ENCODE measurements at places on chromosomes 2 and 18.

DNA sequence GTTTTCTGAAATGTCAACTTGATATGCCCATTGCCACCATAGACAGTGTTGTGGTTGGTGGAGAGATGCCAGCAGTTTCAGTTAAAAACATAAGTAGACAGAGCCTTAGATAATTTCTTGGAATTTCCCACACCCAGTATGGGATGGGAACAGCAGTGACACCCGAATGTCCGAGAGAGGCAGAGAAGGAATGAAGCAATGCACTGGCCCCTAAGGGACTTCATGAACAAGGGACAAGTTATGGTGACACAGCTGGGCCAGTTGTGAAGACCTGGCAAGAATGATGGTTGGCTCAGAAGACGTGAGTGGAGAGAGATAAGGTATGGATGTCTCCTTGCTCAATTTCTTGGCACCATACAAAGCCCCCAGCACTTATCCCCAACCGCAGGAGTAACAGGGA, 165.2 kb upstream of the APCDD1 start:
- DNase-seq: no peak

DNA sequence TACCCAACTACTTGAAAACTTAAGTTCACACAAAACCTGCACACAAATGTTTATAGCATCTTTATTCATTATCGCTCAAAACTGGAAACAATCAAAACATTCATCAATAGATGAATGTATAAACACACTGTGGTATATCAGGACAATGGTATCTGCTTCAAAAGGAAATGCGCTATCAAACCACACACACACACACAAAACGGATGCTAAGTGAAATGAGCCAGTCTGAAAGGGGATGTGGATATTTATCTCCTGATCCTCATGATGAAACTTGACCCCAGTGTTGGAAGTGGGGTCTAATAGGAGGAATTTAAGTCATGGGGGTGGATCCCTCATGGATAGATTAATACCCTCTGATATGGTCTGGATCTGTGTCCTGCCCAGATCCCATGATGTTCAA, 22.0 kb downstream of the PDCL3 start:
- DNase-seq: no peak

- no peak for DNase-seq
Observed at GRCh38 chr2:233800208-233800607, 22.1 kb downstream of the MROH2A start.

DNA sequence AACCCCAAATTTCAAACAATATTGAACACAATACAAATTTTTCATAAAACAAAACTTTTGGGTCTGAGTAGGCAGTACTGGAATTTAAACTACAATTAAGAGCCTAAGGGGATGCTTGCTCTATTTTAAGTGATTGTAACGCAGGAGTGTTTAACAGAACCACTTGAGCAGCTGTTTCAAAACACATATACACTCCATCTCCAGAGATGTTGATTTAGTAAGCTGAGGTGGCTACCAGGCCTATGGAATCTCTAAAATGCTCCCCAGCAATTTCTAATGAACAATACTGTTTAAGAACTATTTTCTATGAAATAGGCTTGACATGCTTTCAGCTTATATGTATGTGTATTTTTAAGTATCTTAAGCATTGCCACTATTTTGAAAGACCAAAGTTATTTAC, 58.5 kb downstream of the SP3 start:
- DNase-seq: no peak

DNA sequence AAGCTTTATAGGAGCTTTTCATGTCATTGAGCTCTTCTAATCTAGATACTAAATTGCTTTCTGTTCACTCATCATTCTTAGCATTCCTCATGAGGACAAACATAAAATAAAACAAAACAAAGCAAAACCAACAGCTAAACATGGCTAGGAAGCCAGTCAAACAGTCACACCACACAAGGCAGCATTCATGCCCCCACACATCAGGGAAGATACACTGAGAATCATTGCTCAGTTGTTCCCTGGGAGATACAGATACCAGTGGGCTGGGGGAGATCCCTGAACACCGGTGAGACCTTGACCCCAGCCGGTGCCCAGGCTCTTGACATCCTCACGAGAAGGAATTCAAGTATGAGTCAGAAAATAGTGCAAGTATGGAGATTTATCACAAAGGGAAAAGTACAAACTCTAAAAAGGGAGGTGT, 177.9 kb upstream of the ARL4C start:
- DNase-seq: no peak

GRCh38 chr2:69390471-69390870, 3.4 kb upstream of the GFPT1 start:
- DNase-seq: no peak

DNA sequence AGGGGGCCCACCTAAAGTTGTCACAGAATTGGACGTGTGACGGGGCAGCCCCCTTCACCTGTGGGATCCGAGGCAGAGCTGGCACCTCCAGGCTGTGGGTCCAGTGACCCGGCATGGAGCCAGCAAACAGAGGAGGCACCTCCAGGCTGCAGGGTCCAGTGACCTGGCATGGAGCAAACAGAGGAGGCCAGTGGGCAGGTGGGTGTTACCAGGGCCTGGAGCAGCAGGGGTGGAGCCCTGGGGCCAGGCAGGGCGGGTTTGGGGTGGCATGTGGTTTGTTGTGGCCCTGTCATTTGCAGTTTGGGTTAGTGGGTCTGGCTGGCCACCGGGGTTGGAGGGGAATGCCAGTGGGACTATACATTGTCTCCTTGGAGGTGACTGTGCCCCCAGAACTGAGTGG, 68.2 kb downstream of the HPCAL1 start:
- DNase-seq: no peak

GRCh38 chr2:144606466-144607095, 86.7 kb upstream of the ZEB2 start:
- no peak for DNase-seq

DNA sequence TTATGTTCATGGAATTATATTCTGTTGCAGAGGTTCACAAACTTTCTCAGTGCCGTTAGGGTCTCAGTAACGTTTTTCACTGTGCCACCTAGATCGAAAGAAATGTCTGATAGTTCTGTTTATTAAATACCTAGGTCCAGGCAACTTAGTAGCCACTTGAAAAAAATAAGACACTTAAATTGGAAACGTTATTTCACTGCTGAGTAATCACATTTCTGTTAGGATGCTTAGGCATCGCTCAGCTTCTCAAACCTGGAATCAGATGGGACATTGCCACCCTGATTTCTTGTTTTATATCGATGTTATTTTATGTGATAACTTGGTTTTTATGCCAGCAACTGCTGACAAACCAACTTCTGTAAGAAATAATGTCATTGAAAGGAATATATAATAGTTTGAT, 36.0 kb downstream of the ACTR3 start:
- DNase-seq: no peak

DNA sequence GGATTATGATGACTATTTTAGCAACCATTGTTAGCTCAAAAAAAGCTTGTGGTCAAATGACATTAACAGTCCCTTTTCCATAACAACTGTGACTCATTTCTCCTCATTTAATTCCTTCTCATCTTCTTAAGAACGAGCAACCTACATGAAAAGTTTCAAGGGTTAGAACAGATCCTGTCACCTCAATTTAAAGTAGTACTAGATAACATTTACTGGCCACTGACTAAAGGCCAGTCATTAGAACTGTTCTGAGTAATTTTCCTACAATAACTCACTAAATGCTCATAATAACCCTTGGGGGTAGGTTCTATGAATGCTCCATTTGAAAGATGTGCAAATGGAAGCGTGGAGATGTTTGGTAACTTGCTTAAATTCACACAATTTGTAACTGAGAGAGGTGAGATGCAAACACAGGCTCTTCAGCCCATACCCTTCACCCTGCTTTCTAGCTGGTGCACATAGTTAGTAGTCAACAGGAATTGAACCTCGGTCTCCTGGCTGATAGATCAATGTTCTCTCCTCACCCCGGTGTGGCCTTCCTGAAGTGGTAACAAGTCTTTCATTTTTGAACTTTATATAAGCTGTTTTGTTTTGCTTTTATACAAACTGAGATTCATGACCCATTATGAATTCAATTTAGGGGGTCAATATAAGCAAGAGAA, 212.5 kb downstream of the SETBP1 start:
- DNase-seq: no peak

GRCh38 chr18:44198612-44199284, 481.9 kb upstream of the SETBP1 start:
- DNase-seq: no peak

GRCh38 chr18:28789502-28789901, 612.6 kb upstream of the CDH2 start:
- no peak for DNase-seq

- no peak for DNase-seq
Observed at GRCh38 chr2:11096591-11096990, 58.7 kb upstream of the SLC66A3 start.

GRCh38 chr2:111716905-111717775, 166.9 kb downstream of the ANAPC1 start:
- DNase-seq: no peak

GRCh38 chr2:33491441-33492084, 15.1 kb downstream of the RASGRP3 start:
- no peak for DNase-seq

- no peak for DNase-seq
Observed at GRCh38 chr2:1625281-1626001, 118.9 kb downstream of the PXDN start.

DNA sequence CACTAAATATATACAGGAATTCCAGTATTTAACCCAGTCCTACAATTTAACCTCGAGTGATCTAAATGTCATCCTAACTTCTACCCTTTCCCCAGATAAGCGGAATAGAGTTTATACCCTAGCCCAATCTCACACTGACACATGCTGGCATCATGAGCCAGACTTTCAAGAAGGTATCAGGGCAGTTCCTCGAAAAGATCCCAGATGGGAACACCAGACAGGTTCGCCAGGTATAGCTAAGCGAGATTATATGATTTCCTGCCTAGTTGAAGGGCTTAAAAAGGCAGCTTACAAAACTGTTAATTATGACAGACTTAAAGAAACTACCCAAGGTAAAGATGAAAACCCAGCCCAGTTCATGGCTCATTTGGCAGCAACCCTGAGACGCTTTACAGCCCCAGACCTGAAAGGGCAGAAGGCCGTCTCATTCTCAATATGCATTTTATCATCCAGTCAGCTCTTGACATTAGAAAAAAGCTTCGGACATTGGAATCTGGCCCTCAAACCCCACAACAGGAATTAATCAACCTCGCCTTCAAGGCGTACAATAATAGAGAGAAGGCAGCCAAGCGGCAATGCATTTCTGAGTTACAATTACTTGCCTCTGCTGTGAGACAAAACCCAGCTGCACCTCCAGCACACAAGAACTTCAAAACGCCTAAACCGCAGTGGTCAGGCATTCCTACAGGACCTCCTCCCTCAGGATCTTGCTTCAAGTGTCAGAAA, 668.2 kb upstream of the PKDCC start:
- no peak for DNase-seq

DNA sequence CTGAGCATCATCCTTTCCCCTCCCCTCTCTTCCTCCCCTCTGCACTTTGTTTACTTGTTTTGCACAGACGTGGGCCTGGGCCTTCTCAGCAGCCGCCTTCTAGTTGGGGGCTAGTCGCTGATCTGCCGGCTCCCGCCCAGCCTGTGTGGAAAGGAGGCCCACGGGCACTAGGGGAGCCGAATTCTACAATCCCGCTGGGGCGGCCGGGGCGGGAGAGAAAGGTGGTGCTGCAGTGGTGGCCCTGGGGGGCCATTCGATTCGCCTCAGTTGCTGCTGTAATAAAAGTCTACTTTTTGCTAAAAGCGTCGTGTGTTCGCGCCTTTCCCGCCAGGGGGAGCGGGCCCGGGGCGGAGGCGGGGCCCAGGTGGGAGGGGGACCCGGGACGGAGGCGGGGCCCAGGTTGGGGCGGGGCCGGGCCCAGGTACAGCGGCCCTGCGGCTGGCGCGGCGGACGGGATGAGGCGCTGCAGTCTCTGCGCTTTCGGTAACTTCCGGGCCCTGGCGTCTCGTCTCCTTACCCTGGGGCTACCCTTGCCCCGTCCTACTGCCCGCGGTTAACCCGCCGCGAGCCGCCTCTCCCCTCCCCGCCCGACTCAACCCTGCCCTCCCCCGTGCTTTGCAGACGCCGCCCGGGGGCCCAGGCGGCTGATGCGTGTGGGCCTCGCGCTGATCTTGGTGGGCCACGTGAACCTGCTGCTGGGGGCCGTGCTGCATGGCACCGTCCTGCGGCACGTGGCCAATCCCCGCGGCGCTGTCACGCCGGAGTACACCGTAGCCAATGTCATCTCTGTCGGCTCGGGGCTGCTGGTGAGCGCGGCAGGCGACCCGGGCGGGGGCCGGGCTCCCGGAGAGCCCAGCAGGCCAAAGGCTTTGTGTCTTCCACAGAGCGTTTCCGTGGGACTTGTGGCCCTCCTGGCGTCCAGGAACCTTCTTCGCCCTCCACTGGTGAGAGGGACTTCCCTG, at the start of gene KRTCAP3:
TSS of gene KRTCAP3 (plus strand) at position 424 of the 962 bp plus-strand sequence. CDS start at position 456, 32 bp downstream.
- no peak for DNase-seq

GRCh38 chr2:32732912-32733472, 105.1 kb downstream of the TTC27 start:
- DNase-seq: no peak

GRCh38 chr18:27652480-27653121, 467.5 kb upstream of the CHST9 start:
- DNase-seq: no peak

GRCh38 chr2:161131074-161131680, 29.1 kb upstream of the TANK start:
- no peak for DNase-seq

GRCh38 chr2:193907561-193907960, 1712.8 kb upstream of the TMEFF2 start:
- no peak for DNase-seq

GRCh38 chr2:10764896-10765295, 43.5 kb downstream of the ATP6V1C2 start:
- no peak for DNase-seq

GRCh38 chr2:72024451-72025175, 123.0 kb downstream of the CYP26B1 start:
- DNase-seq: no peak

DNA sequence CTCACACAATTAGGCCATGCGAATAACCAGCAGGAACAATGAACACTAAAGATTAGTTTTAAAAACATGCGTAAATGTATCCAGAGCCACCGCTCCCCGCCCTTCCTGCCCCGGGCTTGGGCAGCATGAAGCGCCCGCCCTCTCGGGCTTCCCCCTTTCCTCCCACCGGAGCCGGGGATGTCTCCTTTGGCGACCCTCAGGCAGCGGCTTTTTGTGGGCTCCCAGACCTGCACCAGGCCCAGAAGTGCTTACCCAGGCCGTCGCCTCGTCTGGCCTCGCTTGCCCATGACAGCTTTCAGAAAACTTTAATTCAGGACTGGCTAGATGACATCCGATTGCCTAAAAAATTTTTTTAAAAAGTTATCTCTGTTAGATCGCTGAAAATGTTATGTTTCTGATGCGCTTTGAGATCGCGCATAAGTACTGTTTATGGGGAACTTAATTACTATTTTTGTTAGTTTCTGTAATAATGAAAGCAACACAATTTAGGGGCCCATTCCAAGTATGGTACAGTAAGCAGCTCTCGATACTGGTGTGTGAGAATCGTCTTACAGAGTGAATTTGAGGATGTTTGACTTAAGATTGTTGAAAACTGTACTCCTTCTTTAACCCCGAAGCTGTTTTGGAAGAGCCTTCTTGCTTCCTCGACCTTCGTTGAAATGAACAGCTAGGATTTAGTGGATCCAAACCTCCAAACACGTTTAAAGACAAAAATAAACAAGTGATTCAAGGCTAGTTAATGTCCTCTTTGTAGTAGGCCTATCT, 1.1 kb downstream of the MAP3K20 start:
- DNase-seq: peak; percentile 1

Measured in stimulated activated CD4-positive, alpha-beta T cell treated with anti-CD3 and anti-CD28 coated beads, Interleukin-12 subunit alpha, Interleukin-12 subunit beta, amount 100 ng/mL, for 48 hours (primary cell).